Bronchial epithelial cell (primary cell): ENCODE measurements at places on chromosomes 1 and 21. TPM values are rescaled to one million over a fixed set of nuclear protein-coding genes. Genes with fewer than 3 reads are reported as not detected.

- DNase-seq: peak; percentile 25
These were observed 355.1 kb downstream of the USP25 start for GRCh38 chr21:16084776-16085364.

DNA sequence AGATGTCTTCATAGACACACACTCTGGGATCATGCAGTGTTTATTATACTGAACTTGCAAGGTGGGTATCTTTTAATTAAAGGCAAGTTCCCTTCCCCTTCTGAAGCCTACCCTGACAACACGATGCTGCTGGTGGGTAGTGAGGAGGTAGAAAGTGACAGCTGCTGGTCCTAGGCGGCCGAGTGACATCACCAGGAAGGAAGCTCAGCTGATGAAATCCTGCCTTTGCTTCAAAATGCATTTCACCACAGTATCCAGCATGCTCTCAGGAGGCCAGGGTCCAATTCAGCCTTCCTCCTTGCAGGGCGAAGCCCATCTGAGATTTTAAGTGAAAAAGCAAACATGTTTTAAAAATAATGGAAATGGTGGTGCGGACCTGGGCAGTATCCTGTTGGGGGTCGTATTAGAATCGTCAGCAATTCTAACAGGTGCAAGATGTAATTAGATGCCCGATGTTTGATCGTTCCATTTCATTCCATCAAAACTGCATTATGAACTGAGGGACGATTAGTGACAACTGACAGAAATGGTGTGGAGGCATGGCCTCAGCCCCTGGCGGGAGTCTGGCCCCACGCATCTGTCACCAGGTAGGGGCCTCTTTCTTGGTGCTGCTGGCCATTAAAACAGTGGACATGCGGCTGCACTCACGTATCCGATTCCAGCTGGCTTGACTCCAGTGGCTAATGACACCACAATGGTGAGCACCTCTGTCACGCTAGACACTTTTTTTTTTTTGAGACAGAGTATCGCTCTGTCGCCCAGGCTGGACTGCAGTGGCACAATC, 324.8 kb upstream of the C1orf174 start:
- no peak for DNase-seq

GRCh38 chr1:84712276-84712874, 22.1 kb upstream of the SSX2IP start:
- DNase-seq: peak; percentile 55

DNA sequence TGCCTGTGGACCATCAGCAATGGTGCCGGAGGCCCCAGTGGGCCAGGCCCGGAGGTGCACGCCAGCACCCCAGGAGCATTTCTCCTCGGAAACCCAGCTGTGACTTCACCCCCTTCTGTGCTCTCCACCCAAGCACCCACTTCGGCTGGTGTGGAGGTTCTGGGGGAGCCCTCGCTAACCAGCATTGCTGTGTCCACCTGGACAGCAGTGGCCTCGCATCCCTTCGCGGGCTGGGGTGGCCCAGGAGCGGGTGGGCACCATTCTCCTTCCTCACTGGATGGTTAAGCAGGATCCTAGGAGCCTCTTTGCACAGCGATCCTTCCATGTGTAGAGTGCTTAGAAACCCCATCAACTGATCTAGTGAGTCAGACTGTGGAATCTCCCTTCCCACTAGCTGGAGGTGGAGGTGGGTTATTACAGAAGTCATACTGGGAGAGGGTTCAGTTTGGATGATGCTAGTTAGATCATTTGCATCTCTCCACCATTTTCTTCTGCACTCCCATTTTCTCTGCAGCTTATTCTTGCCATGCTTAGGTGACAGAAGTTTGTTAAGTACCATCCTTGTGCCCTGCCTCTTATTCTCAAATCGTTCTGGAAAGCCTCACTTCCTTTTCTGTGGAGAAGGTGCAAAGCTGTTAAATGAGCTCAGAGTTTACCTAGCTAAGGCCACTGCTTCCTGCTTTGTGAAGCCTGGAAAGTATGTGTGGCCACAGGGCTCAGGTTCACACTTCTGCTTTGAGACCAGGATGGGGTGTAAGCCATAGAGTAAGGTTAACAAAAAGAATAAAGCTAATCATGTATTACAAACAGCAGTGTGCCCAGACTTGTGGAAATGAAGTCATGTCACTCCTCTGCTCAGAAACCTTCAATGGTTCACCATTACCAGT, 32.3 kb downstream of the TBX19 start:
- peak; percentile 66 for DNase-seq

GRCh38 chr1:93960641-93961147, 51.5 kb upstream of the GCLM start:
- DNase-seq: peak; percentile 93

- DNase-seq: no peak
These were observed 315.7 kb upstream of the RRP15 start for GRCh38 chr1:217969428-217969827.

- DNase-seq: peak; percentile 72
These were observed 1.3 kb upstream of the HMGN2 start for GRCh38 chr1:26470878-26471497.

- no peak for DNase-seq
These were observed 12.0 kb downstream of the SPATC1L start for GRCh38 chr21:46171996-46172862.

Gene SMIM1
- 1.2 TPM in 1 of 2 replicates, not detected in the other for total RNA-seq

GRCh38 chr1:25771221-25772114, 28.5 kb upstream of the SELENON start:
- DNase-seq: no peak

GRCh38 chr1:39136638-39137037, 67.9 kb upstream of the MACF1 start:
- DNase-seq: no peak

Gene CCDC185
- total RNA-seq: not detected in 2 replicates

DNA sequence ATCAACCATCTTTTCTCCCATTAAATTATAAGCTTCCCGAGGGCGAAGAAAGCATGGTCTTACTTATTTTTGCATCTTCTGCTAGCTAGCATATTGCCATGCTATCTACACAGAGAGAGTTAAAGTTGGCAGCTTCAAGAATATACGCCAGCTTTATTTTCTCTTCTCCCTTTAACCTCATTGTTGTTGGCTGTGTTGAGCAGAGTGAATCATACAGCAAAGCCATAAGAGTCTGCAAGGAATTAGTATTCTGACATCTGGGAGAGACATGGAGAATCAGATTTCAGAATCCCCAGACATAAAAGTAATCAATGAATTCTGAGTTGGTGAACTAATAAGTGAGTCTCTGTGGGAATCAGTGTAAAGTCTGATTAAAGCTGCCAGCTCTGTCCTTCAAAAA, 649.6 kb upstream of the PTBP2 start:
- DNase-seq: no peak

- DNase-seq: peak; percentile 54
These were observed 4.2 kb upstream of the ECE1 start for GRCh38 chr1:21294266-21294989.

Gene FCRL2
- total RNA-seq: not detected in 2 replicates

Gene SPRR2G
- total RNA-seq: not detected in 2 replicates

GRCh38 chr1:116119876-116120275, 8.7 kb downstream of the MAB21L3 start:
- DNase-seq: no peak

Gene ENAH
- total RNA-seq: 50.0 and 101 TPM in 2 replicates

Gene RGS13
- not detected in 2 replicates for total RNA-seq

- no peak for DNase-seq
These were observed 9.1 kb upstream of the RAB7B start for GRCh38 chr1:206012086-206012859.

DNA sequence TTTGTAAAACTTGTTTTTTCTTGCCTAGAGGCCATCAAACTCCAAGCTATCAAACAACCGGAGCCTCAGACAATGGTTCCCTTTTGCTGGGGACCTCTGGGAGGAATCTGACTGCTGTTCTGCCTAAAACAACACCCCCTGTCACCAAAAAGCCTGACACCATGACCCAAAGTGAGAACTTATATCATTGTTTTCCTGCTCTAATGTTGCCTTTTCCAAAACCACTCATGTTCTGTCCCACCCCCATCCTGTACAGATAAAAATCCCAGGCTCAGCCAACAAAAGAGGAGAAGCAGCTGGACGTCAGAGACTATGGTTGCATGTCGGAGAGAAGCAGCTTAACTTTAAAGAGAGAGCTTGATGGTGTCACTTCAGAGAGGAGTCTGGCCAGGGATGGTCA, 327.2 kb upstream of the CXADR start:
- no peak for DNase-seq

DNA sequence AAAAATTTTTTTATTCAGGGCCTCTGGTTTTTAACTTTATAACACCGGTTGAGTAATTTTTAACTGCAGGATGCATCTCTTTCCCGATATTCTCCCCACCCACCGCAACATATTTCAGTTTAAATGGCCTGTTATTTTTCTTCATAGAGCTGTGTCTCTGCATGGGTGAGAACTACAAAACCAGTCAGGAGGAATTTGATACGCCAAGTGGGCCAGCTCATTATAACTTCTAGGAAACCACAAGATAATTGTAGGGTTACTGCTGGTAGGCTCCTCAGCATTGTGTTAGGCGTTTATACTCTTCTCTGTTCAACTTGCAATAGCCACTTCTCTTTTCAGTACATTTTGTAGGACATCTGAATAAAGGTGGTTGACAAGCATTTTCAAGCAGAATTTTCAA, 169.7 kb downstream of the PBX1 start:
- DNase-seq: no peak

Gene NUP210L
- under 0.01 and 0.13 TPM in 2 replicates for total RNA-seq

Gene SH3GLB1
- total RNA-seq: 21.3 and 31.2 TPM in 2 replicates

GRCh38 chr1:17661546-17662157, 93.5 kb upstream of the ACTL8 start:
- peak; percentile 13 for DNase-seq

Gene CDC42
- 408 and 613 TPM in 2 replicates for total RNA-seq

Gene TXNIP
- 9.0 and 913 TPM in 2 replicates for total RNA-seq

- peak; percentile 54 for DNase-seq
These were observed 228.6 kb downstream of the PAPPA2 start for GRCh38 chr1:176691251-176692228.

Gene OR2T35
- total RNA-seq: not detected in 2 replicates

Gene E2F2
- total RNA-seq: under 0.01 and 0.38 TPM in 2 replicates

DNA sequence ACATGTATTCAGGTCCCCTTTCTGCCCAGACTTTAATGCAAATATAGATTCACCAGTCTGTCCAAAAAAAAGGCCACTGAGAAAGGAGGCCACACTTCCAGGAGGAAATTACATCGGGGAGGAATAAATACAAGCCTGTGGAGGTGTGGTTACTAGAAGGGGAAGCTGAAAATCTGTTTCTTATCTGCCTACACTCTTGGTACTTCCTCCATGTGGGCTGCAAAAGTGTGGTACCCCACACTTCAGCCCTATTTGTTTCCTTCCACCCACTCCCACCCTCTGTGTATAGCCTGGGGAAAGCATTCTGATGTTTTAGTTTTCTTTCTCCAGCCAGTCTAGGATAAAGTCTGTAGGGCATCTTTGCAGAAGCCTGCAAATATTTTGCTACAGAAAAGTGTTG, 38.4 kb downstream of the UTP25 start:
- DNase-seq: no peak

DNA sequence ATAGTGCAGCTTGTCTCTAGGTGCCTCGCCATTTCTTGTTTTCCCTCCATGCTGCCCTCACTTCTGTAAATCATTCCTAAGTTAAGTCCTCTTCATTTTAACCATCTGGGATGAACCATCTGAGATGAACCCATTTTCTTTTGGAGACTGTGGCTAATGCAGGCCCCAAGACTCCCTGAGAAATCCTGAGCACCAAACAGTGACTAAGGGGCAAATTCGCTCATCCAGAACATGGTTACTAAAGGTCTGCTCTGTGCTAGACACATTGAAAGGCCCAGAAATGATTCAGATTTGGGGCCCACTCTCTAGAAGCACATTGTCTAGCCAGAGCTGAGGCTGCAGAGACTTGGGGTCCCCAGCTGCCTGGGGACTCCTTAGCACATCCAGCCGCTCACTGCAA, 151.9 kb upstream of the CTTNBP2NL start:
- DNase-seq: no peak

- DNase-seq: no peak
These were observed 4.4 kb upstream of the OSBPL9 start for GRCh38 chr1:51612447-51612961.

- DNase-seq: peak; percentile 42
These were observed 35.2 kb upstream of the KCNJ15 start for GRCh38 chr21:38221594-38221993.

DNA sequence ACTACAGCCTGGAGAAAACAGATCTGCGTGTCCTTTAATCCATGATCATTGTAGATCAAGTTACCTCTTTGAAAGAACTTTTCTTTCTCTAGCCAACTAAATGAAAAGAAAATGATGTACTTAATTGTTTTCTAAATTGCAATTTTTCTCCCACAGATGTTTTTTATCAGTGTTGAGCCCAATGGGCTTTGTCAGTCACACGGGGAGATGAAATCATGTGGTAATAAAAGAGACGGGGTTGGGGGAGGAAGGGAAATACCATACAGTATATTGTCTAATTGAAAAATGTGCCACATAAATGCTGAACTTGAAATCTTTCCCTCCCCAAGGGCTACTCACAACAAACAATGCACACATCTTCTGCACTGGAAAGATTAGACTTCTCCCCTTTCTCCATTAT, 58.4 kb downstream of the NTMT2 start:
- no peak for DNase-seq

Gene RHBG
- under 0.01 and 0.13 TPM in 2 replicates for total RNA-seq

DNA sequence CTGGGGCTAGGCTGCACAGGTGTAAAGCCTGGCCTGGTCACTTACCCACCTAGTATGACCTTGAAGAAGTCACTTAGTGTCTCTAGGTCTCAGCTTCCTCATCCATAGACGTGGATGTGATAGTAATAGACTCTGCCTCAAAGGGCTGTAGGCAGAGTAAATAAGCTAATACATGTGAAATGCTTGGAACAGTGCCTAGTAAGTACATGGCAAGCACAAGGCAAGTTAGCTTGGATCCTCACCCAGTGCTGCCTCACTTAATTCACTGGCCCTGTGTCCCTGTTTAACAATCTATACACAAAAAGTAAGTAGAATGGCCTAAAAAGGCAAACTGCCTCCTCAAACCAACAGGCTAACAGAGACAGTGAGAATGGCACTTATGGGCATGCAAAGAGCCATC, 167.8 kb downstream of the PIGK start:
- no peak for DNase-seq

DNA sequence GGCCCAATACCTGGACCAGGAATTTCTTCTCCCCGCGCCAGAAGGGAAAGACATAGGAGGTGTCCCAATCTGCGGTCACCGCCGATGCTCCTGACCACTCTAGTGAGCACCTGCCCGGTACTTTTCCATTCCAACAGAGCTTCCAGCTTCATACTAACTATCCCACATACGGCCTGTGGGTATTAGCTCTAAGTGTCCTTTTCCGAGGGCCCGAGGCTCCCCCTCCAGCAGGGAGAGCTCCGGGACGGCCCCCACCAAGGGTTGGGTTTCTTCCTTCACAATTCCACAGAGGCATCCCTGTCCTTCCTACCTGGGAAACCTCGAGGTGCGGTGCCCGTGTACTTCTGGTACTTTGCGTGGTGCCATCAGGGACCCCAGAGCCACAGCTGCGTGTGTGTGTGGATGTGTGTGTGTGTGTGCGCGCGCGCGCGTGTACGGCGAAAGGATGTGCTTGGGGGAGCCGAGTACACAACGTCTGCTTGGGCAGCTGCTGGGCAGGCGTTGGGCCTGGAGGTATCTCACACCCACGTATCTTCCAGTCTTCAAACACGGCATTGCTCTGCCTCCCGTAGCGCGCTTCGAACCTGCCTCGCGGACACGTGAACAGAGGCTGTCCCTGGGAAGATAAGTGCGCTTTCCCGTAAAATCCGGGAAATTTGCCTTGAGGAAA, 2.4 kb upstream of the SIM2 start:
- DNase-seq: no peak

GRCh38 chr1:43970502-43970901, 692 bp downstream of the DPH2 start:
- no peak for DNase-seq

GRCh38 chr1:204670152-204670927, 15.2 kb downstream of the LRRN2 start:
- peak; percentile 14 for DNase-seq
